ENCODE measurements at places on chromosomes 5 and 9.

- no peak for DNase-seq
Observed at GRCh38 chr5:177304392-177305119, 957 bp downstream of the PRELID1 start.

- DNase-seq = no peak
Observed at GRCh38 chr9:69605406-69605805, 66.8 kb downstream of the APBA1 start.

DNA sequence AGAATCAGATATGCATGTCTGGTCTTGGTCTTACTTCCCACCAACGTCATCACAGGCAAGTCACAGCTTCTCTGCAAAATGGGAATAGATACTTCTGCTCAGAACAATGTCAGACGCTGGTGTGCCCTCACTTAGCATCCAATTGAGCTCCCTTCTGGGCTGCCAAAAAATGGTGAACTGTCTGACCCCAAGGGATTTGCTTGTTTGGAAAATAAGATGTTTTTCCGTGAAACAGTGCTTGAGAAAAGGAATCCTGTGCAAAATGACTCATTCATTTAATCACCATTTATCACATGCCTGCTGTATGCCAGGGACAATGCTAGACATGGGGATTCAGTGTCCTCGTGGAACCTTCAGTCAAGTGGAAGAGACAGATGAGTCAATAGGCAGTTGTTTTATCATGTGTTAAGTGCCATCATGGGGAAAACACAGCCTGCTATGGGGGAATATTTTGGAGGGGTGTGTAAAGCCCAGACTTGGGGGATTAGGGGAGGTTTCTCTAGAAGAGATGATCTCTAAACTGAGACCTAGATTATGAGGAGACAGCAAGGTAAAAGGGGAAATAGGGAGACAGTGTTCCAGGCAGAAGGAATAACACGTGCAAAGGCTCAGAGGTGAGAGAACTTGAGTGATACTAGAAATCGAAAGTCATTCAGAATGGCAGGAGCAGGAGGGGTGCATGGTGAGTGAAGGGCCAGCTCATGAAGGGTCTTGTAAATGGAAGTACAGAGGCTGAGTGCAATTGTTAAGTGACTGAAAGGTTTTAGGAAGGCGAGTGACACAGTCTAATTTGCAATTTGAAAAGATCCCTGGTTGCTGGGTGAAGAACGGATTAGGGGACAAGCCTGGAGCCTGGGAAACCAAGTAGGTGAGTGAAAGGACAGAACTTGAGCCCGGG lies 3.9 kb downstream of the NIPAL4 start:
- DNase-seq = no peak

- no peak for DNase-seq
Observed at GRCh38 chr9:95753762-95754465, 121.6 kb upstream of the ERCC6L2 start.

GRCh38 chr9:114745108-114745848 lies 60.6 kb downstream of the TNFSF15 start:
- DNase-seq = peak; percentile 12

- DNase-seq = peak; percentile 70
Observed at GRCh38 chr9:108761655-108762347, 94.0 kb downstream of the ACTL7B start.

GRCh38 chr9:72254901-72255545 lies 105.8 kb downstream of the GDA start:
- DNase-seq = no peak

DNA sequence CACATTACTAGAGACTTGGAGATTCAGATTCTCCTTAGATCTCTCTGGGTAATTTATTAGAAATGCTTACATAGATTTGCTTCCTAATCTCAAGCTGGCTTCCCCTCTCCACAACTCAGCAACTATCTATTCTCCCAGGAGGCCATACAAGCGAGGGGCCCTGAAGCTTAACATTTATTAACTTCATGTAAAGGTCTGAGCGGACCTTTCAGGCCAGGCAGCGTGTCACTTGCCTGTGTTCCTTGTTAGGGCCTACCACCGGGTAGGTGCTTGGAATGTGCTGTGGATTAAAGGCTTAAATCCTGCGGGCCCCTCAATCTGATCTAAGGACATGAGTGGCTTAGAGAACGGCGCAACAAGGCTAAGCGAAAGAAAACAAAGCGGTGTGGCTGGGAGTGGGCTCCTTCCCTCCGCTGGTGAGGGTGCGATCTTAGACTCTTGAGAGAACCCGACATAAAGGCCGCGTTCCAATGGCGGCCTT lies 712 bp upstream of the HSPA4 start:
- no peak for DNase-seq

GRCh38 chr5:83509540-83509939 lies 38.0 kb downstream of the VCAN start:
- DNase-seq = no peak

DNA sequence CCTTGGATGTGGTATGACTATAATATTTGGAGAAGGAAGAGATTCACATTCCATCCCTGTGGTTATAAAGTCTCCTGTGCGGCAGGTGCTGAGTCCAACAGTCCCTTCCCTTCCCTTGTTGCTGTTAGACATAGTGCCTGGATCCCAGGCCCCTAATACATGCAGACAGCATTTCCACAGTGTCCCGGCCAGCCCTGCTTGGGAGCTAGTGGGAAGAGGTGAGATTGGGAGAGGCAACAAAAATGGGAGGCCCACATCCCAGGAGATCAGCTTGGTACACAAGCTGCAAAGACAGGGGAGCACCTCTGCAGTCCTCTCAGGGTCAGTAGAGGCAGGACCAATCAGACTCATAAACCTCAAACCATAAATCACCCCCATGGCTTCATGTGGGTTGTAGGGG lies 3.3 kb upstream of the NEURL1B start:
- no peak for DNase-seq

GRCh38 chr5:33010846-33011245 lies 299.7 kb downstream of the NPR3 start:
- no peak for DNase-seq

DNA sequence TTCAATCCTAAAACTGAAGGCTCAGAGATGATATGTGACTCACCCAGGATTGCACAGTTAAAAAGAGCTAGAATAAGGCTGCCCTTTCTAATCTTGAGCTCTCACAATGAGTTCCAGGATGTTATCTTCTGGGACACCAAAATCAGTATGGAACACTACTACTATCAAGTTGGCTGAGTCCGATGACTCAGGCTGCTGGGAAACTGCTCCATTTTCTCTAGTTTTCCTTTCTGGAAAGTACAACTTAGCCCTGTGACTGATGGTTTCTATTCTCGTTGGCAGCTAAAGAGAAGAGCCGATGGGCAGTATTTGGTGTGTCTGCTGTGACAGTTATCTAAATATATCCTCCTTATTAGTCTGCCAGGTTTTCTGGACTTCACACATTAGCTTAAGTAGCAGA lies 37.9 kb upstream of the DPYSL3 start:
- DNase-seq = no peak

DNA sequence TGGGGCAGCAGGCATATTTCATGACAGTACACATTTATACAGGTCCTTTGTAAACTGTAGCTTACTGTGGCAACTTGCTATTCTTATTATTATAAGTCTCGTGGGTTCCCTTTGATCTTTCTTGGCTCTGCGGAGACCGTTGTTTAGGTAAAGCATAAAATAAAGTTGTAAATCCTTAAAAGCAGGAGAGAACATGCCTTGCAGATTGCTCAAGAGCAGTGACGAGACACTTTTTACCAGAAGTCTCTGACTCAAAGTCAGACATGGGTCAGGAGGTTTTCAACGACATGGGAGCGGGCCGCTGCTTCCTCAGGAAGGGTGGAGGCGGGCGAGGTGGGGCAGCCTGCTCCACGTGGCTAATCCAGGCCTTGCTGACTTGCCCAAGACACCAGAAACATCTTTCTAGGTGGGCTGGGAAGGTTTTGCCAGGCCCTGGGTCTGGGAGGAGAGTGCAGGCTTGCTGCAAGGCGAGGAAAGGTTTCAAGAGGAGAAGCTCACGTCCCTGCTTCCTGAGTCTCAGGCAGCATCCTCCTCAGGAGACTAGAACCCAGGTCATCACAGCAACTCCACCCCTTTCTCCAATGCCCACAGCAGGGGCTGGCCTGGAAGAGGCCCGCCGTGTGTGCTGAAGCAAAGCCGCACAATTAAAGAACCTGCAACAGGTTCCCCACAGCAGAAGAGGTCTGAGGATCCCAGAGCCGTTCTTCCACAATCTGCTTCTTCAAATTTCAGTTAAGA lies 6.5 kb downstream of the TBC1D2 start:
- DNase-seq = no peak

GRCh38 chr5:118577621-118578020 lies 410.7 kb downstream of the DTWD2 start:
- DNase-seq = no peak

DNA sequence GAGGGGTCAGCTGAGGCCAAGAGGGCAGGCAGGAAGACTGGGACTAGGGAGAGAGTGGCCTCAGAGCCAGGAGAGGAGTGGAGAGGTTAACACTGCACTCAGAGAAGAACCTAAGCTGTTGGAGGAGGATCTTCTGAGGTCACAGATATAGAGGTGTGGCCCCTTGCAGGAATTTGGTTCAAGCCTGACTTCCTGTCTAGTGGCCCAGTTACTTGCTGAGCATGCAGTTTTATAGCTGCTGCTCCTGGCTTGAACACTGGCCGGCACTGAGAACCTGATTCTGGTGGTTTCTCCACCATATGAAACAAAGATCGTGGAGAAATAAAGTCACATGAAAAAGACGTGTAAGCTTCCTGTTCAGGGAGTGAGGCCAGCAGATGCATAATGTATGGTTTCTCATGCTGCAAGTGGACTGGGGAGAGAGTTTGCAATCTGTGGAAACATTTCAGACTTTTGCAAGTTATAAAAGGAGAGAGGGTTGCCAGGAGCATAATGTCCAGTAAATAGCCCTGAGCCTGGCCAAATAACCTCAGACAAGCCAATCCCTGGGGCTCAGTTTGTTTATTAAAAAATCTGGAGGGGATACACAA lies 82.6 kb downstream of the GALNT10 start:
- peak; percentile 52 for DNase-seq

GRCh38 chr9:75170898-75171360 lies 82.6 kb downstream of the OSTF1 start:
- DNase-seq = no peak

DNA sequence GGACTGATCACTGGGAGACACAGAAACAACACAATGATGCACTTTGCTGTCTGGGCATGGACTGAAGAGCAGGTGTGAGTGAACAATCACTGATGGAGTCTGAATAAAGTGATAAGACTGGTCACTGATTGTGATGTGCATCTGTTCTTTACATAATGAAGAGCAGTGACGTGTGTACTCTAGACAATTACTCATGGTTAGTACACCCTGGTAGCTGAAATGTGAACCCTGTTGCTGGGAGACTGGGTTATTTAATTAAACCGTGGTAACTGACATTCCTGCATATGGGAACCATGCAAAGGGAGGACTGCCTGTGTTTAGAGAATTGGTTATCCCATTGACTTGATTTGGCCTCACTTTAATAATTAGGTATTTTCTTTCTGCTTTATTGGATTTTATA lies 202.9 kb downstream of the NR2F1-AS1 start:
- DNase-seq = no peak

DNA sequence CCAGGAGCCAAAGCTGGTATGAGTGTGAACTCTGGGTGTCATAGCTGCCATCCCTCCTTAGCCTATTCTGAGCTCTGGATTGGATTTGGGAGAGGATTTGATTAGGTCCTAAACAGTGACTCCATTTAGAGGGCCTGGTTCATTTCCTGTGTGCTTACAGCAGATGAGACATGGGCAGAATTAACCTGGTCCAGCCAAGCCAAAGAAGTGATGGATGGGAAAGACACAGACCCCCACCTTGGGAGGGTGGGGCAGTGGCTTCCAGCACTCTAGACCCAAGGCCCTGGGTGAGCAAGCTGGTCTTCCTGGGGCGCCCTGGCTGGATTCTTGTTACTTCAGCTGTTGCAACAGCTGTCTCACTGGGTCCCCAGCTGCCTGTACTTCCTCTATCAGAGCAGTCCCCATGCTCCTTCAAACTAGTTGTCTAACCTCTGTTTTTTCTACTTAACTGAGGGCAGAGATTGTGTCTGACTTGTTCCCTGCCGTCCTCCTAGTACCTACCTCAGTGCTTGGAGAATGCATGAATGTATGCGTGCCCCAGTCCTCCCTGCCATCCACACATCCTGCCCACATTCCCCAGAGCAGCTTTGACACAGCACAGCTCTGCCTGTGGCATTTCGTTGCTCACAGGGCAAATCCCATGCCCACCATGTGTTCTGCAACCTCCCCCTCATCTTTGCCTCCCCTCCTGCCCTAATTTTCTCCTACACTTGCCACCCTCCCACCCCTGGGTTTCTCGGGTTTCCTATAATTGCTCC lies 115.9 kb downstream of the RGS3 start:
- peak; percentile 88 for DNase-seq

GRCh38 chr5:138602371-138603000 lies 27.3 kb upstream of the HSPA9 start:
- no peak for DNase-seq

DNA sequence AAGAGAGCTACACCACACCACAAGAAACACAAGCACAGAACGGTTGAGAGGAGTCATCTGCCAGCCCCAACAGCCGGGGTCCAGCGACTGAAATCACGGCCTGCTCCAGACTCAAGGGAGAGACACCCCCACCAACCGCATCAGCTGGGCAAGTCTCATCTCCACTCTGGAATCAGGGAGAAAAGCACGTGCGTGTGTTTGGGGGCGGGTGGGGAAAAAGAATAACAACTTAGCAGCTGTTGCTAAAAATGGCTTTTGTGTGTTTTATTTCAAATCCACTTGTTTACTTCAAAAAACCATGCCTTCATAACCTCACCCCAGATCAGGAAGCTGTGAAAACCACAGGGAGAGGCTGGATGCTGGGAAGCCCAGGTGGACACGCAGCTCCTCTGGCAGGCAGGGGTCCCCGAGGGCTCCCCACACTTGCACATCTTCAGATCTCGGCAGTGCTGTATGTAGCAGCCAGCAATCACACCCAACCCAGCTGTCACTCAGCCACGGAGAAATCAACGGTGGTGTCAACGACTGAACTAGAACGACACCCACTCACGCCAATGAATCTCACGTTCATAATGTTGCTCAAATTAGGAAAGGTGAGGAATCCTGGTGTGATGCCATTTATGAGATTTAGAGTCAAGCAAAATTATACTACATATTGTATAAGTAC lies 19.0 kb downstream of the PNPLA7 start:
- no peak for DNase-seq

GRCh38 chr5:15459200-15459599 lies 40.8 kb upstream of the FBXL7 start:
- no peak for DNase-seq

DNA sequence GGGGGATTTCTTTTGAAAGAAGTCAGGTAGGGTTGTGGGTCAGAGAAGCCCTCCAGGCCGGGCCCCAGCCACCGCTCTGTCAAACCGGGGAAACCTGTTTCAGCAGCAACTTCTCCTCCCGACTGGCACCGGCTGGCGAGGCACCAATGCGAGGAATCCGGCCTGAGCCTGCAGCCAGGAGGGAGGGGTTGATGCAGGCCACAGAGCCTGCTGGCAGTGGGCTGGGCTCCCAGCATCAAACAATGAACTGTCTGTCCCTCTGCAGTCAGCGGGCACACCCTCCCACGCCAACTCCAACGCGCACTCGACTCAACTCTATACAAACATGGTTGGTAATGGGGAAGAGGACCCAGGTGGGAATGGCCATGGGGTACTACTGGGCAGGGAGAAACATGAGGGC lies 12.1 kb downstream of the PCDH1 start:
- no peak for DNase-seq

- DNase-seq = no peak
Observed at GRCh38 chr5:150361301-150361700, 3.8 kb downstream of the TCOF1 start.

Data from Kasumi-1 (cell line).